A673 (cell line): ENCODE measurements at places on chromosomes 2 and 18.

GRCh38 chr2:85779641-85780315 lies 26.0 kb downstream of the ATOH8 start:
- DNase-seq = no peak

DNA sequence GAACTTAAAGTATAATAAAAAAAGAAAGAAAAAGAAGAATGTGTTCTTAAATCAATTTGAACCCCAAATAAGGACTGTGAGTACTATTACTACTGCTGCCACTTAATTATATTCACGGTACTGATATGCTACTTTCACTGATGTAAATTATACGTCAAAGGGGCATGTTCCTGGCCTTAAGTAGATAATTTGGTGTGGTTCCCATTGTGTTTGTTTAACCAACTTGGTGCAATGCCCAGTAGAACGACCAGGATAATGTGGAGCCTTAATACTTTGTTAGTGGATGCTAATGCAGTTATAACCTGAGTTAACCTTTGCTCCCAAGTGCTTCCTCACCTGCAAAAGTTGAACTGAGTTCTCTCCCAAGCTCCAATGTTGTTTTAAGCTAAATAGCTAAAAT lies 142.0 kb downstream of the NR4A2 start:
- no peak for DNase-seq

DNA sequence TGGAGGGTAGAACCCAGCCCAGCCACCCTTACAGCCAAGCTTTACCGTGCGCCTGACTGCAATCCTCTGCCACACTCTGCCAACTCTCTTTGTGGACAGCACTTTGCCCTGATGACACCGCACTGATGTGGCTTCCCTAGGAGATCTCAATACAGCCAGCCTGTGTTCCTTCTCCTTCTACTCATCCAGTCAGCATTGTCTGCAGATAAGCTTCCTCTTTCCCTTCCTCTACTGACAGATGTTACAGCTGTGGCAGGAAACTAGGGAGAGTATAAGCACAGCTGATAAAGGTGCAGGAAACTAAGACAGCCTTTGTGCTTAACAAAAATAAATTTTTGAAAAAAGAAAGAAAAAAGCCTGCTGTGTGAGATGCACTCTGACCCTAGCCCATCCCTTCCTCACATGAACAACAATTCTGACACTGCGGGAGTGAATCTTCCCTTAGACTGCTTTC lies 25.0 kb downstream of the CEP68 start:
- no peak for DNase-seq

GRCh38 chr2:20222014-20222768 lies 2.7 kb downstream of the SDC1 start:
- DNase-seq = no peak
